Esophagus muscularis mucosa (tissue), 4 donors: ENCODE measurements at places on chromosomes 12 and 14. TPM values are rescaled to one million over a fixed set of nuclear protein-coding genes. Genes with fewer than 3 reads are reported as not detected.

Gene GPRC5D
- not detected for total RNA-seq

Gene TAS2R43
- total RNA-seq = 0.39 TPM

Gene OVCH1
- total RNA-seq = 0.78 TPM

Gene SMOC1
- total RNA-seq = under 0.01 TPM

Gene GUCY2C
- not detected for total RNA-seq

Gene FBXO34
- 16.2 TPM for total RNA-seq

Gene NUDT4
- total RNA-seq = 93.0 TPM

Gene CLEC4A
- 0.40 TPM for total RNA-seq

Gene FAIM2
- total RNA-seq = 7.2 TPM

Gene KRT2
- not detected for total RNA-seq

Gene NOXRED1
- 0.17 TPM for total RNA-seq

Gene REC8
- total RNA-seq = 5.1 TPM

Gene CEBPE
- total RNA-seq = not detected

Gene PRPF39
- 33.6 TPM for total RNA-seq

Gene LGR5
- under 0.01 TPM for total RNA-seq

Gene MYF6
- total RNA-seq = 0.29 TPM

Gene NR1H4
- not detected for total RNA-seq

Gene CLEC14A
- 50.2 TPM for total RNA-seq

Gene RPL41
- 4,166 TPM for total RNA-seq

Gene ABCC9
- total RNA-seq = 58.6 TPM
